ENCODE measurements at places on chromosomes 13 and 19.

DNA sequence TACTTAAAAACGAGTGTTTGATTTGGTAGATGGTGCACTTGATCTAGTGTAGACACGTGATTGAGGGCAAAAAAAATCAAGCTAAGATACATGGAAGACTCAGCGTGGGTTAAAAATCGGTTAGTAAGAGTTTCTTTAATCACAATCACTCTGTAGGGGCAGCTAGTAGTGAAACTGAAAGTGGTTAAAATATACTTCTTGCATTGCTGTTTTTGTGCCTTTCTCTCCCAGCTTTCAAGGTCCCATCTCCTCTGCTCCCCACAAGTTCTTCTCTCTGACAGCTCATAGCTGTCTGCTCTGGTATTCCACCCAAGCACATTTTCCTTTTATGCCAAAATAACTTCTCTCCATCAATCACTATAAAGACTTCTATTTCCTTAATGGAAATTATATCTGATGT, 1089.7 kb downstream of the EFNB2 start:
- DNase-seq = no peak

- no peak for DNase-seq
Observed at GRCh38 chr13:98427331-98427995, 149.4 kb downstream of the STK24 start.

- DNase-seq = peak; percentile 29
Observed at GRCh38 chr19:29576761-29577648, 29.1 kb upstream of the POP4 start.

DNA sequence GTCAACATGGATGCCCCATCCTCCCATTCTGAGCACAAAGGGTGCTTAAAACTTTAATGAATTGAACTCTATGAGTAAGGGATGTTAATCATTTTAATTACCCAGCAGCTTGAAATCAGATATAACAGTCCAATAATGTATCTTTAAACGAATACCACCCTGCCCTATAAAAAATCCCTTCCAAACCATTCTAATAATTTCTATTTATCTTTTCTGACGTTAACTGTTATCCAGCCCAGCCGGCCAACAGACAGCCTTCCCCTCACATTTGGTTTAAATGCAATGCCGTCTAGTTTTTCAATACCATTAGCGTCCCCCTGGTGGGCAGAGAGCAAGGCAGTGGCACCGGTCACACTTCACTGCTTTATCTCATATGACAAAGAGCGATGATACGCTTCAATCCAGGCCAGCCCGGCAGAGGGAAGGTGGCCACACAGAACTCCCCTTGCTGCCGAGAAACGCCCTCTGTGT, 402.2 kb upstream of the ZNF507 start:
- no peak for DNase-seq

- no peak for DNase-seq
Observed at GRCh38 chr13:106696140-106696539, 128.2 kb upstream of the ARGLU1 start.

- DNase-seq = no peak
Observed at GRCh38 chr13:114161028-114161556, 18.0 kb upstream of the CFAP97D2 start.

DNA sequence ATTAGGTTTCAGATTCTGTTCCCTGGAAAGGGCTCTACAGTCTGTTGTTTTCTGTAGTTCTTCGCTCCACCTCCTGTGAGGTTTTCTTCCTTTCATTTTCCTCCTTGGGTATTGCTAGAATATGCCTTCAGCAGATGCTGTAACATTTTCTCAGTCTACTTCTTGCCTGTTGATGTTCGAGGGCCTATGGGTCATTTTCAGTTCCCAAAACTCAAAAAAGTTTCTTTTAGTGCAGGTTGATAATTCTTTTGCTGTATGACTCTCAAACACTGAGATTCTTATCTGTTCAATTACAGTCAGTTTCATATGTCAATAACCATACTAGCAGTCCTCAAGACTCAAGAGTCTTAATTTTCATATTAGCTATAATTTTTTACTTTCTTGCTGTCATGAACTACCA, 268.3 kb downstream of the RFC3 start:
- no peak for DNase-seq

GRCh38 chr13:107608736-107609135, 606.6 kb downstream of the LIG4 start:
- DNase-seq = no peak

DNA sequence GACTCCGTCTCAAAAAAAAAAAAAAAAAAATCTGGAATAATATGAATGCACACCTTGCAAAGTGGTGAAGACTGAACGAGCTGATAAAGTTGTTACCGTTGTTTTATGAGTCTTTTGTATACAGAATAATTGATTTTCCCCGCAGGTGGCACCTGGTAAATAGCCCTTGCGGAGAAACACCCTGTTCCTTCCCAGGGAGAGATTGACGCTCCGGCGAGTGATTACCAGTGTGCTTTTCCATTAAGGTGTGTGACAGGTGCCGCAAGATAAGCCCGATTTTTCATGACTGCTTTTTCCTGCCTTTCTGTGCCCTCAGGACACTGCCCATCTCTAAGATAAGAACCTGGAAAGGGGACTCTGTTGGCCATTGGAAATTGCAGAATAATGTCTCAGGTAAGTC, 943 bp downstream of the ZNF302 start:
- DNase-seq = no peak

- no peak for DNase-seq
Observed at GRCh38 chr13:30463787-30464495, 1.8 kb downstream of the HMGB1 start.

DNA sequence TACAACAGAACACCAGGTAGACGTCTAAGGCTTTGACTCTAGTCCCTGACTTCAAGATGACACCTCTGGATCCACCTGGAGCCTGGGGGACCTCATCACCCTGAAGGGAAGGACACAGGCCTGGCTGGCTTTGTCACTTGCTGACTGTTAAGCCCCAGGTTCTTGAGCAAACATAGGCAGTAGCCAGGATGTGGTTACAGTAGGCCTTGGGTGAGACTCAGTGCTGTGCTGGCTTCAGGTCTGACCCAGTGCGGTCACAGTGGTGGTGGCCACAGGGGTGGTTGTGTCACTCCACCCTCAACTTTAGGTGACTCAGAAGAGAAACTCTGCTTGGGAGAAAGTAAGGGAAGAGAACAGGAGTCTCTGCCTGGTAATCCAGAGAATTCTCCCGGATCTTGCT, 497.8 kb downstream of the UQCRFS1 start:
- no peak for DNase-seq

DNA sequence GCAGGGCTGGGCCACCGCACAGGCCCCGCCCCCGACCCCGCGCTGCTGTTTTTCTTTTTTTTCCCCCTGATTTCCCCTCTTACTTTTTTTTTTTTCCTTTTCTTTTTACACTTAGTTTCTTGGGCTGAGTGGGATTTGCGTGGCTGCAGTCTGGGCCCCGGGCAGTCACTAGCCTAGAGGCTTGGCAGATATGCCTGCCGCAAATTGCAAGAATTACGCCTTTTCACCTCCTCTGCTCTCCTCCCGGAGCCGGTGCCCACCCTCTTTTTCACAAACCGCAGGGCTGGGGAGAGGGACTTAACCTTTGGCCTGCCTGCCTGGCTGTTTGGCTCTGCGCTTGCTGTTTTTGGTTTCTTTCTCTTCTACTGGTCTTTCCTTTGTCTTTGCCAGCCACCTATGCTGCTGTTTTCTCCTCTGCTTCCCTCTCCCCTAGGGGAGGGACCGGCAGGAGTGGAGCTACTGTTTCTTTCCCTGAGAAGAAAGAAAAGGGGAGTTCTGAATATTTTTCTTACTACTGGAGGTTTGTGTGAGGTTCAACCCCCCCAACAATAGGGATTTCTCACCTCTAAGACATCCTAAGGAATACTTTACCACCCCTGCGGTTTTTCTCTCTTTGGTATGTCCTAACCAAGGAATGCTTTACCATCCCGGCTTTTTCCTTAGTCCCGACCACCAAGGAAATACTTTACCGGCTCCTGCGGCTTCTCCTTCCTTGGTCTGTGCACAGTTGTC, 11.0 kb downstream of the ZNF552 start:
- DNase-seq = peak; percentile 96

GRCh38 chr19:50419580-50420035, 870 bp downstream of the SPIB start:
- DNase-seq = no peak

DNA sequence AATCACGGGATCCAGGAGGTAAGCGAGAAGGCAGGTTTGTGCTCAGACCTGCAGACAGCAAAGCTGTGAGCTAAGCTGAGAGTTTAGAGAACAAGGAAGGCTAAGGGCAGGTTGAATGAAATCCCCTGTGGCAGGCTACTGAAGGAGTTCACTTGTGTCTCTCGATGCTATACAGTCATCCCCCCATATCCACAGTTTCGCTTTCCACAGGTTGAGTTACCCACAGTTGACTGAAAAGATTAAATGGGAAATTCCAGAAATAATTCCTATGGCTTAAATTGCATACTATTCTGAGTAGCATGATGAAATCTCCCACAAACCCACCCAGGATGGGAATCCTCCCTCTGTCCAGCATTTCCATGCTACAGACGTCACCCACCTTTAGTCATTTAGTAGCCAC, 49.6 kb downstream of the ABCC4 start:
- no peak for DNase-seq

GRCh38 chr19:27765912-27766725, 1446.8 kb downstream of the UQCRFS1 start:
- DNase-seq = no peak

DNA sequence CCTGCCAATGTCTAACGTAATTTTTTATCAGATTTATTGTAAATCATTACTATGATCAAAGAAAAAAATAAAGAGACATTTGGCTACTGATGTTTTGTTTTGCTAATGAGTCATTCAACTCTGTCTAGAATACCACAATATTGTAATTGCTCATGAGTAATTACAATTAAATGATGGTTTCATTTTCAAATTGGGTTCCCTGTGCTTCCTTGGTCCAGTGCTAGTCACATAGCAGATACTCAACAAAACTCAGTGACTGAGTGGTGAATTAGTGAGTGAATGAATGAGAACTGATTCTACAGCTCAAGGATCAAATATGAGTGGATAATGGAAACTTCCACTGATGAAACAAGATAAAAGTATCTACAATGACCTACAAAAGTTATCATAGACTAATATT, 304.7 kb downstream of the POU4F1 start:
- no peak for DNase-seq

All from NCI-H226 (cell line).